ENCODE measurements at places on chromosomes 6 and 20. TPM values are rescaled to one million over a fixed set of nuclear protein-coding genes. Genes with fewer than 3 reads are reported as not detected.

NR2E1 gene
- total RNA-seq = not detected

DNA sequence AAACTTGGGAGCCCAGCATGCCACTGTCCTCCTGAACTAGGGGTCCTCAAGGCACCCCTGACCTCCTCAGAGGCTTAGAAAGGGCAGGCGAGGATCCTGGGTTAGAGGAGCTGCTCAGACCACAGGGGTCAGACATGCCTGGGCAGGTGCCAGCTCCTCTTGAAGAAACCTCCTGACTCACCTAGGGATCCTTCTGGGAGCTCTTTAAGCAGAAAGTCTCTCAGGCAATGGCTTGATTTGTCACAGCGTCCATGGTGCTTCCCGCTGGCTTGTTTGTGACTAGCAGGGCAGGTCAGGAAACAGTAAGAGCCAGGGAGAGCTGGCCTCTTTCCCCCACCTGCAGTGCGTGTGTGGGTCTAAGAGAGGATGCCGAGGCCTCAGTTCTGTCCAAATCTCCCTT is 174.5 kb upstream of the SNX9 start:
- DNase-seq = peak; percentile 24

PSMB1 gene
- total RNA-seq = 297 TPM

GRCh38 chr6:3023663-3024483 is 24.2 kb downstream of the NQO2 start:
- DNase-seq = peak; percentile 76

DNA sequence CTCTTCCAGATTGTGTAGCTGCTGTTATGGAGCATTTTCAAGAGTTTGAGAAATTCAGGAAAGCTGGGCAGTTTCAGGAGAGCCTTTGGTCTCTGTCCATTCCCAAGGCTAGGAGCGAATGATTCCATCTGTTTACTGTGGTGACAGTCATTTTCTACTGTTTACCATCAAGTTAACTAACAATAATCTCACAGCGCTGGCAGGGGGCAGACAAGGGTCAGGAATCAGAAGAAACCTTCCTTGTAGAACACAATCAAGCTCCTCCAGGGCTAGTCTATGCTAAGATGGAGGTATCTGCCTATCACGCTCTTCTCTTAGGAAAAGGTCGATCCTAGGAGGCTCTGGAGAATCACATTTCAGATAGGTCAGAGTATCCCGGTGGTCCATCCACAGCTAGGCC is 293.9 kb downstream of the KIF16B start:
- DNase-seq = peak; percentile 21

GRCh38 chr6:21147995-21148394 is 445.6 kb upstream of the SOX4 start:
- DNase-seq = no peak

DNA sequence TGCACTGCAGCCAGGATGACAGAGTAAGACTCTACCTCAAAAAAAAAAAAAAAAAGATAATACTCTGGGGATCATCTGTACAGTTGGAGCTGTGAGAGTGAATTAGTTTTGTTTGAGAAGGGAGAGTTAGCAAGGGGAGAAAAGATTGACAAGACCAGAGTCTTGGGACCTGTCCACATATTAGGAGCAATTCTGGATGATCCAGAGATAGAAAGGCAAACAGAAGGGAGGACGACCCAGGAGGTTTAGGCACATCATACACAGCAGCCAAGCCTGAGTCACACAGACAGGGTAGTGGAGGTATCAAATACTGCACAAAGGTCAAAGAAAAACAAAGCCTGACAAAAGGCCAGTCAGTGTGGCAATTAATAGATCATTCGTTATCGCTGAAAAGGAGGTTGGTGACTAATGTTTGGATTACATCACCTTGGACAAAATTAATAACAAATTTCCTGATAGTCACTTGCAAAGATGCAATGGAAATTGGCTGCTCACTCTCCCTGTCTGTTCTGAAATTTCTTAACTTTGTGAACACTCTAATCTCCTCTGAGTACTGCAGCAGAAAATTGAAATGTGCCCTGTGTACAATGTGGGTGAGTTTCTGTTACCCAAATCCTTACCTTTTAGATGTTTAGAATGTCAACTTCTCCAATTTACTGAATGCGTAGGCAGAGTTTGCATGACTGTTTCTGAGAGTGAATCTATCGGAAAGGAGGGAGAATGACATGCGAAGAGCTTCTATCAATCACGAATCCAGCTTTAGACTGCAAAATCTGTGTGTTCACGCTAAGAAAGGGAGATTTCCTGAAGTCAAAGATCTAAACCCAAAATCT is 105.4 kb downstream of the TSHZ2 start:
- no peak for DNase-seq

DNA sequence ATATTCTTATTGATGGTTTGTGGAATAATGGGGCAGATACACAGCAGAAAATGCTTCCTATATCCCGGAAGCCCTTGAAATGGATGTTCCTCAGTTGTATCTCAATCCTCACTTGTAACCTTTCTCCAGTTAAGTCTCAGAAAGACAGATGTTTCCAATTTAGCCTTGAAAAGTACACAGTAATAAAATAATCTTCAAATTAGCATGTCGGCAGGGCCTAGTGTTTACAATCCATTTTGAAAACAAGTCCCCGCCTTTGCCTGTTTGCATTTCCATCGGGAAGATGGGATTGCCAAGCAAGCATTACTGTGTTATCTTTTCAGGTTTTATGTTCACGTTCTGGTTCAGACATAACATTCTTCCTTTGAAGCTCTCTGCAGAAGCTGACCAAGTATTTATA is 41.5 kb downstream of the SNRNP48 start:
- no peak for DNase-seq

DNA sequence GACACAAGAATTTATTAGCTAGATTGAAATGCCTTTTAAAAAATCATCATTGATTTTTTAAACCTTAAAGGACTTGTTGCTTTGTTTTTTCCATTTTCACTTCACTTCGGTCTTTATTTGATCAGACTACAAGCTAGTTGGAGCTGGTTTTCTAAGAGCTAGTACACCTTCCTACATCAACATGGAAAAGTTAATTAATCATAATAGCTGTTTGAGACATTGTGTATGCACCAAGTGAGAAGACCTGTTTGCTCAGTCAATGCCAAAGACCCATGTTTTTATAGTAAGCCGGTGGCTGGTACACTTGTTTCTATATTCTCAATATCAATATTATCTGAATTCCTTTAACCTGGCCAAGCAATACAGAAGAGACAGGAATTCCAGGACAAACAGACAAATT is 310.2 kb upstream of the SGK1 start:
- DNase-seq = no peak

DNA sequence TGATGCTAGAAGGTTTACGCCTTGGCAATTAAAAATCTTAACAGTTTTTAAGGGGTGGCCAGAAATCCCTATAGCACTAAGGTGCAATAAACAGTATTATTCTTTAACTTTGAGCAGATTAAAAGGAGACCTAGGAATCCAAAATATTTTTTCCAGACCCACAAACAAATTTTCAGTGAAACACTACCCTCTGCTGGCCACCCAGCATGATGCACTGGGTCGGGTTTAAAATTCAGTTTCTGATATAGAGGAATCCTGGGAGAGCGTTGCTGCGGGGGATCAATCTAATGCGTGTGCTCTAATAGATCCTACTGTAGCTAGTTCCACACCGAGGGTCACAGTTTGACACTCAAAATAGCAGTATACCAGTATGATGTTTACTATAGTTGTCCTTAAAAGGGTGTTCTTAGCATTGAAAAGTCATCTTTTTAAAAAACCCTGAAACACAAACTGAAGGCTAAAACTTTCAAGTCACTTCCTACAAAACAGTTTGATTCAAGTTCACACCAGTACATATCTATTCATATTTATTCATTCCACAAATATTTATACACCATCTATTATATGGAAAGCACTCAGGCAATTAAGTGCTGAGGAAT is 10.2 kb downstream of the UBE3D start:
- DNase-seq = peak; percentile 30
